D341Med (cell line): ENCODE measurements at places on chromosomes 2 and 18.

DNA sequence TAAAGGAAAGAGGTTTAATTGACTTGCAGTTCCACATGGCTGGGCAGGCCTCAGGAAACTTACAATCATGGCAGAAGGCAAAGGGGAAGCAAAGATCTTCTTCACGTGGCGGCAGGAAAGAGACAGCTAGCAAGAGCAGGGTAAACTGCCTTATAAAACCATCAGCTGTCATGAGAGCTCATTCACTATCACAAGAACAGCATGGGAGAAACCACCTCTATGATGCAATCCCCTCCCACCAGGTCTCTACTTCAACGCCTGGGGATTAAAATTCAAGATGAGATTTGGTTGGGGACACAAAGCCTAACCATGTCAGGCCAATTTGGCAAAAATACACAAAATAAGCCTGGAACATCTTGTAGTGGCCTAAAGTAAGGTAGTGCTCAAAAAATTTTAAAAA is 152.6 kb downstream of the COL6A3 start:
- no peak for DNase-seq

DNA sequence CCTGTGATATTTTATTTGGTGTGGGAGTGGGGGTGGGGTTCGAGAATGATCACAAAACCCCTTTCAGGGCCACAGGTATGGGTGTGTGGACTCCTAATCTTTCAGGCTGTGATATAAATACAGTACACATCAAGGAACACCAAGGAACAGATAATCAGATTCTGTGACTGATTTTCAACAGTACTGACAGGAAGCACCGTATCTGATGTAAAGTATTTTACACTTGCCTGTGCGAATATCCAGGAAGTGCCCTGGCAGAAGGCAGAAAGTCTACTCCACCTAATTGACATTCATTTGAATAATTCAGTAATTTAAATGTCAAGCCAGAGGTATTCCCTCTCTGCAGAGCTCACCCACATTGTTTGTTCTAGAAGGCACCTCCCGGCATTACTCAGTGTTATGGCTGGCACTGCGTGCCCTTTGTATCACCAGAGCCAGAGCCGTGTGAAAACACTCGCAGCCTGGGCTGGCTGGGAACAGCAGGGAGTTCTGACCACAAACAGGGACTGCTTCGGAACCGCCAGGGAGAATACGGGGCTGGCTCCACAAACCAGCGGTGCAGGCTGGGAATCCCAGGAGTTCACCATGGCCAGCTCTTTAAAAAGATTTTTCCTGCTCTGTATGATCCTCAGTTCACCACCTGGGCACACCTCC is 91.8 kb downstream of the ACVR1 start:
- no peak for DNase-seq

- DNase-seq: no peak
Measured at GRCh38 chr2:138201286-138201685, 237.0 kb downstream of the HNMT start.

DNA sequence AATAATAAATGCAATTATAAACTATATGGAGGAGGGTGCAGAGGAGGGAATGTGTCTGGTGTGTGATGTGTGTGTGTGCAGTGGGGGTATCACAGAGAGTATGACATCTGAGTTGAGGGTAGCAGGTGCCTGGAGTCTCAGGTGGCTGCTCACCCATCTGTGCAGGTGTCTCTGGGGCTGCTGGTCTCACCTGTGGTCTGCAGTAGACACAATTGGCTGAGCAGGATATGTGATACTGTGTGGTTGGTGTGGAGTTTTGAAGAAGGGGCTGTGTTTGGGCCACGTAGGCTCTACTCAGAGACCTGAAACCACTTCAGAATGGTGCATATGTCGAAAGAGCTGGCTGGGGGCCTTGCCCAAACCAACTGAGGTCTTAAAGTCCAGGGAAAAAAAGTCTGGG is 17.0 kb downstream of the FABP1 start:
- no peak for DNase-seq

- DNase-seq: no peak
Measured at GRCh38 chr2:60447943-60448342, 105.5 kb downstream of the BCL11A start.

DNA sequence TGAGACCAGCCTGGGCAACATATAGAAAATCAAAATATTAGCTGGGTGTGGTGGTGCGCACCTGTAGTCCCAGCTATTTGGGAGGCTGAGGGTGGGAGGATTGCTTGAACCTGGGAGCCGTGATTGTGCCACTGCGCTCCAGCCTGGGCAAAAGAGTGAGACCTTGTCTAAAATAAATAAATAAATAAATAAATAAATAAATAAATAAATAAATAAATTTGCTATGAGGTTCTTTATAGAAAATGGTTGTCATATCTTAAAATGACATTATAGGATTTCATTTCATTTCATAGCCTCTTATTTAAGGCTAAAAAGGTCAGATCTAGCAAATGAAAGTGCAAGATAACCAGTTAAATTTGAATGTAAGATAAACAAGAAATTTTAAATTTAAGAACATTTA is 193.0 kb downstream of the NAPG start:
- no peak for DNase-seq

GRCh38 chr2:155663265-155663664 is 669.3 kb downstream of the NR4A2 start:
- no peak for DNase-seq

DNA sequence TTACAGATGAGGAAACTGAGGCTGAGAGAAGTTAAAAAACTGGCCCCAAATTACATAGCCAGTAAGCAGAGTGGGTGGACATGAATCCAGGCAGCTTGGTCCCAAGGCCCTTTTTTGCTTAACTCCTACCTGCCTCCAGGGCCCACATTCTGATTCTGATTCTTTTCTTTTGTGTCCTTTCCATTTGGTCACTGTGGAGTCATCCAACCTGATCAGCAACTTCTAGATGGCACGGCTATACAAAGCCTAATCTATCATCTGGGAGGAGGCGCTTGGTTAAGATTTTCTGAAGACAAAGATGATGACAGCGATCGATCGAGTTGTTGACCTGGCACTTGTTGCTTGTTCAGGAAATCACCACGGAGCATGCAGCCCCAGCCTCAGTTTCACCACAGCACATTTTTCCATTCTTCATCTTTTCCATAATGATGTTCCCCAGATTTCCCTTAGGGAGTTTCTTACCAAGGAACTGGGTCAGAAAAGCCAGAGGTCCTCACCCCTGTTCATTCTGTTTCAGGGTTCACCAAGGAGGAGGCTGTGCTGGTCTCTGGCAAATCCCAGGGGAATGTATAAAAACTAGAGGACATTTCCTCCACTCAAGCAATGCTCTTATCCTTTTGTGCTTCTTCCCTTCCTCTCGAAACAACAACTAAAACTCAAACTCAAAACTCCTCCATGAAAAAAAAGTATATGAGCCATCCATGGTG is 6.9 kb upstream of the IGFBP2 start:
- no peak for DNase-seq

GRCh38 chr2:168604252-168604651 is 148.2 kb downstream of the CERS6 start:
- no peak for DNase-seq

GRCh38 chr2:110126906-110127305 is 11.3 kb upstream of the MALL start:
- no peak for DNase-seq

GRCh38 chr18:28905509-28905908 is 728.6 kb upstream of the CDH2 start:
- DNase-seq: no peak

DNA sequence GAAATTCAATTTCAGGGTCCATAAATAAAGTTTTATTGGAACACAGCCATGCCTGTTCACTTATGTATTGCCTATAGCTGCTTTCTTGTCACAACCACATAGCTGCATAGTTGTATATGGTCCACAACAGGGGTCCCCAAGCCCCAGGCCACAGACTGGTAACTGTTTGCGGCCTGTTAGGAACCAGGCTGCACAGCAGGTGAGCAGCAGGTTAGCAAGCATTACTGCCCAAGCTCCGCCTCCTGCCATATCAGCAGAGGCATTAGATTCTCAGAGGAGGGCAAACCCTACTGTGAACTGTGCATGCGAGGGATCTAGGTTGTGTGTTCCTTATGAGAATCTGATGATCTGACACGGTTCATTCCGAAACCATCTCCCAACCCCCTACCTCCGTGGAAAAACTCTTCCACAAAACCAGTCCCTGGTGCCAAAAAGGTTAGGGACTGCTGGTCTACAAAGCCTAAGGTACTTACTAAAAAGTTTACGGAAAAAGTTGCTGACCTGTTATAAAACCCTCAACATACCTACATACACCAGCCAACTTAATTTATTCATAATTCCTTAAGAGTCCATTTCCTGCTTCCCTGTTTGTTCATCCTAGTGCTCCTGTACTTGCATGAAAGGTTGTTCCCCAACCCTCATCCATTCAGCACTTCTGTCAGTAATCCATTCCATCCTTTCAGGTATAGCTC is 40.1 kb downstream of the NDUFAF7 start:
- no peak for DNase-seq

GRCh38 chr2:239585422-239585821 is 184.6 kb upstream of the HDAC4 start:
- DNase-seq: no peak

DNA sequence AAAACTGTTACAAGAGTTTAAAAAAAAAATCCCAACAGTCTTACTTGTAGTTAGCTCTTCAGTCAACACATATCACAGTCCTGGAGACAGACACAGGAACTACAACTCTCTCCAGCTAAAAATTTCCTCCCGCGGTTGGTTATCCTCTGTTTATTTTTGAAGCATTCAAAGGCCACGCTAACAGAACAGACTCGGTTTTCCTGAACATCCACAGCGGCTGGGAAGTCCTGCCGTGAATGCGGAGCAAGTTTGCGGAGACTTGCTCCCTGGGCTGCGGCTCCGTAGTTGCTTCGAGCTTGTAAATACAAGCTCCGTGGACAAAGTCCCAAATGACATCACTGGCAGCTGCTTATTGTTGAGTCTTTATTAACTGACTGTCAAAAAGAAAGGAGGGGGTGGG is at the start of gene NCKAP5:
TSS of gene NCKAP5 (minus strand) at position 292 of the 400 bp plus-strand sequence. CDS start 50,937 bp downstream, outside the sequence.
- no peak for DNase-seq

DNA sequence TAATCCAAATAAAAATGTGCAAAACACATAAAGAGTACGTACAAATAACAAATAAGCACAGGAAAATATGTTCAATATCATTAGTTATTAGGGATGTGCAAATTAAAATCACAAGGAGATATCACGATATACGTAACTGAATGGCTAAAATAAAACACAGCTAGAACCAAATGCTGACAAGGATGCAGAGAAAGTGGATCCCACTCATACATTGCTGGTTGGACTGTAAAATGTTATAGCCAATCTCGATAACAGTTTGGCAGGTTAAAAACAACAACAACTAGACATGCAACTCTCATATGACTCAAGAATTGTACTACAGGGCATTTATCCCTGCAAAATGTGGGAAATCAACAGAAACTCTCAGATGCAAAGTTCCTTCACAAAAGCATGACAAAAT is 553.9 kb downstream of the ADCYAP1 start:
- no peak for DNase-seq

DNA sequence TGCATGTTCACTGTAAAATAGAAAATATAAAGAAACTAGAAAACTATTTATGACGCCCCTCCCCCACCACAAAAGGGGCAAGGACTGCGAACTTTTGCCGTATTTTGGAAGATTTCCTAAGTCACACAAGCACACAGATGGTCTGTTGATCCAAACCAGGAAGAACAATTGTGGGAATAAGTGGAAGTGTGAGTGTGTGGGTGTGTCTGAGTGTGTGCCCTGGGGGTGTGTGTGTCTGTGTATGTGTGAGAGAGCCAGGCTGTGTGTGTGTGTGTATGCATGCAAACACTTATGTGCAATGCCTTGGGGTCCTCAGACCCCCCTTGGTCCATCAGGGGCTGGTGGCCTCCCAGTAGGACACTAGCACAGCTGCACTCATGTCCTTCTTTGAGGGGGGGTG is 43.1 kb downstream of the HPCAL1 start:
- DNase-seq: no peak

GRCh38 chr2:178881075-178881474 is 73.9 kb upstream of the TTN start:
- no peak for DNase-seq

- DNase-seq: no peak
Measured at GRCh38 chr2:152583512-152584229, 133.6 kb downstream of the PRPF40A start.

DNA sequence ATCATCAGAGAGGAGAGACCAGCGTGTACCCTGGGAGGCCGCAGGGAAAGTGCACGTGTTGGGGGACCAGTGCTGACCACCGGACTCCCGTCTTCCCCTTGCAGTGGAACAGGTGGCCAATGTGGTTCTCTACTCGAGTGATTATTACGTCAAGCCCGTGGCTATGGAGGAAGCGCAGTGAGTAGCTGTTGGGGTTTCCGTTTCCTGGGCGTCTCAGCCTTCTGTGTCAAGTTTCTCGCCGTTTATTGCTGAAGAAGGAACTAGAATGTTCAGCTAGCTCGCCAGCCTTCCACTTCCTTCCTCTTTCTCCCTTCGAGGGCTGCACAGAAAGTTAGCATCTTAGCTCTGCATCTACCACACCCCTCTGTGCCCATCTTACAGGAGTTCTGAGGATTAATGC is 22.8 kb upstream of the DGKD start:
- DNase-seq: no peak
